ENCODE measurements at places on chromosomes 6 and 20.

- DNase-seq, result no peak
Observed at GRCh38 chr6:15905488-15906419, 223.1 kb upstream of the MYLIP start.

DNA sequence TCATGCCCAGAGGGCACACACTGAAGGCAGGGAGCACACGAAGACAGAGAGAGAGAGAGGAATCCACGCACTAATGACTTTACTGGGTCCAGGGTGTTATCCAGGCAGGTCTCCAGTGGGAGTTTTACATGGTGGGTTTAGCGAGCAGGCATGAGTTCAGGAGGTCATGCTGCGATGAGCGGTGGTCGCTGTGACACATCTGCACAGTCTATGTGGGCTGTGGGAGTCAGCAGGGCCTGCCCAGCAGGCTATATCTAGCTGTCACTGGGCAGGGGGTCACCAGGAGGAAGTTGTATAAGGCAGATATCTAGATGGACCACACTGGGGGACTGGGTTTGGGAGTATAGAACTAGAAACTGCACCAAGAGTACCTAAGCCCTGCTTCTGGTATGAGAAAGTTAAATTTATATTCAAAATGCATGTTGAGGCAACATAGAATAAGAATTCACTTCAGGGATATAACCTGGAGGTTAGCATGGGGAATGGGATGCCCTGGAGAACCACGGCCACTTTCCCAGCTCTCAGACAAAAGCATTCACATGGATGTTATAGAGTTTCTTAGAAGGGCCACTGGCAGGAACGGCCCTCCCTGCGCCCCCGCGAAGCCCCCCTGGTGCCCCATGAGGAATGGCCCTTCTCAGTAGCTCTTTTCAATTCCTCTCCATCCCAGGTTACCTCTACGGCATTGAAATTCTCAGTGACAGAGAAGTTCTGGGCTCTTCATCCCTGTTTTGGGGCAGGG, 113.9 kb downstream of the RNF144B start:
- DNase-seq, result no peak

GRCh38 chr20:63080411-63080810, 73.6 kb upstream of the BHLHE23 start:
- no peak for DNase-seq

DNA sequence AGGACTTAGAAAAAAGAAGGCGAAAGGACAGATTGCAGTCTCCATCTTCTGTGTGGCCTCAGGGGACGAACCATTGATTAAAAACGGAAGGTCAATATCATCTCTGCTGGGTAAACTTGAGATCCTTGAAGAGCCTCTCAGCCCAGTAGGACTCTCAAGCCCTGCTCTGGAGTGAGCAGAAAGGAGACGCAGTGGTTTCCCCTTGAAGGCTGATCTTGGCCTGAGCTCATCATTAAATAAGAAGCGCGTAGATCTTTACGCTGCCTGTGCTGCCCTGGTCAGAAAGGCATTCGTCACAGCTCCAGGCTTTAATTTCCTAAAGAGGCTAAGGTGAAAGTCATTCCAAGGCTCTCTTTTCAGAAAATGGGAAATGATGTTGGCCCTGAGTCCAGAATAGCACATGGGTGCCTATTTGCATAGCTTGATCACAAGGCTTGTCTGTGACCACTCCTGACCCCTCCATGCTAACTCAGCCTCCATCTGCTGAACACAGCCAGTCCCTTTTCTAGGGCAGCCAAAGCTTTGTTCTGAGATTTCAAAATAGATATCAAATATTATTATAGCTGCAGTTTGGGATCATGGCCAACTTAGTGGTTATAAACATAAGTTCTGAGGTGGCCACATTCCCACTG, 29.3 kb upstream of the XRN2 start:
- DNase-seq, result no peak

DNA sequence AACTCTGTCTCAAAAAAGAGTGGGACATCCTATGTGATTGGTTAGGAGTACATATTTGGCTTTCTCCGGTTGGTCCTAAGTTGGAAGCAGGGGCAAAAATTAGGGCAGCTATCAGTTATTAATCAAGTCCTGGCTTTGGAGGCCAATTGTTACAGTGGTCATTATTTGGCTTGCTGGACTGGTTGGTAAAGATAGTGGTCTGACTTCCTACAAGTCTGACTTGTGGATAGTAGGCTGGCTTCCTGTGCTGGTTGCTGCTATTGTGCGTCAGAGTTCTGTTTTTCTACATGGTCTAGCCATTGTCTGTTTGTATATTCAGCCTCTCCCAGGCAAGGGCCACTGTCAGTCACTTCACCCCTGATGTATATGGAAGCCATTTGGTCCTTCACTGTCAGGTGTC, 7.0 kb downstream of the ACOT8 start:
- no peak for DNase-seq

- DNase-seq, result no peak
Observed at GRCh38 chr20:48234951-48235350, 449.7 kb upstream of the SULF2 start.

- no peak for DNase-seq
Observed at GRCh38 chr20:2699775-2700413, 7.3 kb downstream of the EBF4 start.

- DNase-seq, result no peak
Observed at GRCh38 chr6:129989396-129989795, 29.0 kb upstream of the L3MBTL3 start.

DNA sequence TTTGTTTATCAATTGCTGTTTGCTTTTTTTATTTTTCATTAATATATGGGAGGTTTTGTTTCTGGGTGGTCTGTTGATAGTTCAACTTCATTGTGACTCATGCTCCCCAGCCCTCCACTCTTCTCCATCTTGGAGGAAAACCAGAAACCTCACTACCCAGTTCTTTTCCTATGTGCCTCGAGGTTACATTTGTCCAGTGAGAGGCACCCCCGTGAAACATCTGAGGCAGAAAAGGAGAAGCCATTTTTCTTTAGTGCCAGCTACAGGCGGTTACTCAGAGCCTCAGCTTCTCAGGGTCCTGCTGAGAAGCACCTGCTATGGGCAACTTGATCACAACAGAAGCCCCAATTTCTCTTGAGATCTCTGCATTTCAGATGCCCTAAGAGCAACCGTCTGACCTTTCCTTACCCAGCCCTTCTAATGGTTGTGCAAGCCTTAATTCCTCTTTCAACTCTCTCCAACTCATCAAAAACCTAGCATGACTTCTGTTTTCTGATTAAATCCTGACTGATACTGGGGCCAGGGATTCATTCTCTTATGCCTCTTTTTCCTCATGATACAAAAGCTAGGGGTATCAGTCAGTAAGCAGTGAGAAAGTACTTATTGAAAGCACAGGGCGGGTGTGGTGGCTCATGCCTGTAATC, 144.6 kb downstream of the ELOVL4 start:
- no peak for DNase-seq

DNA sequence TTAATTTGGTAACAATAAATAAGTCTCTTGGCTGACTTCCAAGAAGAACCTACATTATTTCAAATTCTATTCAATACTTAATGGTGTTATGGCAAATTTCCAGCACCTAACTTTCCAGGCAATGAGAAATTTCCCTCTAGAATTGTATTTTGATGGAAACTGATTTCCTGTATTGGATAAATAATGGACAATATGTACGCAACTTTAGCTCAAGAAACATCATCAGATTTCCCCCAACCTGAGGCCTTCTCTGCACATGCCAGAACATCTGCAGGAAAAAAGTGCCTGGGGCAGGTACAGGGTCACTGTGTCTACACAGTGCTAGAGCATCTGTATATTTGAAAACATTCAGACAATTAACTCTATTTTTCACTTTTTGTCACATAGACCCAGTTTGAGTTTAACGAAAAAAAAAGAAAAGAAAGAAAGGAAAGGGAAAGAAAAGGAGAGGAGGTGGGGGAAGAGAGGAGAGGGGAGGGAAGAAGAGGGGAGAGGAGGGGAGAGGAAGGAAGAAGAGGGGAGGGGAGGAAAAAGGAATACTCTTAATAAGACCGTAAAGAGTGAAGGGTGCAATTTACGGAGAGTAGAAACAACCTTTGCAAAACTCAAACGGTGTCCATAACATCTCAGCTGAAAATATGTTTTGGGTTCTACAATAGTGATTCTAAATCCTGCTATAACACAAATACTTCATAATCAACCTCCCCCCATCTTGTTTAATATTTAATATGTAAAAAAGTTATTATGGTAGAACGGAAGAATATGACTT, 130.0 kb downstream of the TSHZ2 start:
- no peak for DNase-seq

DNA sequence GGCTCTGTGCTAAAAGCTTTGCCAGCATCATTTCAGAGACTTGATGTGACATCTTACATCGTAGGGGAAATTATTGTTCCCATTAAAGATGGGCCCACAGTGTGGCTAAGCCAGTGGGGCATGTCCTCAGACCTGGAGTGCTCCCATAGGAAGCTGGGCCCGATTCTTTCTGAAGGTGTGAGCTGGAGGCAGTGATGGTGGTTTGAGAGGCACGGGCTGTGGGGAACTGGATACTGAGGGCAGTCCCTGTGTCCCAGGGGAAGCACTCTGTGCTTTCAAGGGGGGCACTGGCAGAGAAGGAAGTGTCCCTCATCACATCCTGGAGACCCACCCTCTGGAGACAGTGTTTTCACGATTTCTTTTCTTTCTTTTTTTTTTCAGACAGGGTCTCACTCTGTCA, 8.6 kb upstream of the FAM110A start:
- no peak for DNase-seq

DNA sequence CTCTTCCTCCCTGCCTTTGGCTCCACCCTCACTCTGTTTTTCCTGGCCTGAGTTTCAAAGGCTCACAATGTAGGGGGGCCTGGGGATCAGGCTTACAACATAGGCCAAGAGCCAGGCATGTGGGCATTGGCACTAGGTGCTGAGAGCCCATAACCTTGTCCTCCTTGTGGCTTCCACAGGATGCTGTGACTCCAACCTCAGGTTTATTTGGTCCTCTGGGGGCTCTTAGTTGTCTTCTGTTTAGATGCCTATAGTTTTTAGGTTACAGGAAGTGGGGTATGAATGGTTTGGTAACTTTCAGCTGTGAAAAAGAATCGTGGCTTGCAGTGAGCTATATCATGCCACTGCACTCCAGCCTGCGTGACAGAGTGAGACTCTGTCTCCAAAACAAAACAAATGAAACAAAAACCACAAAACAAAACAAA, 25.6 kb downstream of the MMP24 start:
- no peak for DNase-seq

DNA sequence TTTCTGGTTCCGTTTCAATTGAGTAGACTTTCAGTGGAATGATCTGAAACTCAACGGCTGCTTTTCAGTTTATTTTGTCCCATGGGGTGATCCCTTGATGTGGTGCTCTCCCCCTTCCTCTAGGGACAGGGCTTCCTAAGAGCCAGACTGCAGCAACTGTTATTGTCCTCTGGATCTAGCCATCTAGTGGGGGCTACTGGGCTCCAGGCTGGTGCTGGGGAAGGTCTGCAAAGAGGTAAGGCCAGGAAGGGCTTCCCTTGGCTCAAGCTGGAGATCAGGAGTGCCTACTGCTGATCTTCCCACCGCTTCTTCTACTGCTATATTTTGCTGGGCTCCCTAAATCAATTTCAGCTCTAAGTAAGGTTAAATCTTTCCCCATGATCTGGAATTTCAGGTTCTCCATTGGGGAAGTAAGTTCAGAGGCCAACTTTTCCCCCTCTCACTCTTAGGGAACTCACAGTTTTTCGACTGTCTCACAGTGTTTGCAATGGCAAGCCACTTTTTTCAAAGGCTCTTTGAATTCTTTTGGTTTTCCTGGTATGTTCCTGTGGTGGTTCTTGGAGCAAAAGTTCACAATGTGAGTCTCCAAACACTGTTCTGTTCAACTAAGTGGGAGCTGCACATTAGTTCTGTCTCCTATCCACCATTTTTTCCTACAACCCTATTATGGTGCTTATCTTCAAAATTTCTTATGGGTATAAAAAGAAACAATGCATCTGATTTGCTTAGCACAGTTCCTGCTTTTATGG, 286.2 kb upstream of the EXOC2 start:
- no peak for DNase-seq

DNA sequence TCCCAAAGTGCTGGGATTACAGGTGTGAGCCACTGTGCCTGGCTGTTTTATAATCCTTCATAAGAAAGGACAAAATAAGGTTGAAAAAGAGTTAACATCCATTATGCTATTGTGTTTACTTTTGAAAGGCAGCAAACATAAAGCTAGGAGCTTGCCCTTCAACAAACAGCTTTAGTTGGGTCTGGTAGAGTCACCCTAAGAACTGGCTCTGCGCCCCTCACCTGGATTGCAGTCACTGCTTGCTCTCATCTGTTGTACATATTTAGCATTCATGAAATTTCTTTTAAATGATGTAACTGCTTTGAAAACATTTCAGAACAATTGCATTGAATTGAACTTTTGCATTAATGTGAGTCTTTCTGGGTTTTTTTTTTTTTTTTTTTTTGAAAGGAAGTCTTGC, 38.9 kb downstream of the JARID2 start:
- DNase-seq, result no peak

DNA sequence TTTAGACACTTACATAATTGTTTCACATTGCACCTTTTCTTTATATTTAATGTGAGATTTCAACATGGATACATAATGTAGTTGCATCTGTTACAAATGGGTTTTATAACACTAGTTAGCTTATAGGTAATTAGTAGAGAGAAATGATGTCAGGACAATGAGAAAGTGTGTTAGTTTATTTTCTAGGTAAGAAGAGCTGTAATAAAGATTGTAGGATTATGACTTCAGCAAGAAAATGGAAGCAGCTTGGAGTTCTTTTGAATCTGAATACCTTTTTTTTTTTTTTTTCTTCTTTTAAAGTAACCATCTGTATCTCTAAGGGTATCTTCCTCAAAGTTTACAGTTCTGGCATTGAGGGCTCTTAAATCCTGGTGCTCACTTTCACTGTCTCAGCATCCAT, 35.3 kb downstream of the CD2AP start:
- DNase-seq, result no peak

DNA sequence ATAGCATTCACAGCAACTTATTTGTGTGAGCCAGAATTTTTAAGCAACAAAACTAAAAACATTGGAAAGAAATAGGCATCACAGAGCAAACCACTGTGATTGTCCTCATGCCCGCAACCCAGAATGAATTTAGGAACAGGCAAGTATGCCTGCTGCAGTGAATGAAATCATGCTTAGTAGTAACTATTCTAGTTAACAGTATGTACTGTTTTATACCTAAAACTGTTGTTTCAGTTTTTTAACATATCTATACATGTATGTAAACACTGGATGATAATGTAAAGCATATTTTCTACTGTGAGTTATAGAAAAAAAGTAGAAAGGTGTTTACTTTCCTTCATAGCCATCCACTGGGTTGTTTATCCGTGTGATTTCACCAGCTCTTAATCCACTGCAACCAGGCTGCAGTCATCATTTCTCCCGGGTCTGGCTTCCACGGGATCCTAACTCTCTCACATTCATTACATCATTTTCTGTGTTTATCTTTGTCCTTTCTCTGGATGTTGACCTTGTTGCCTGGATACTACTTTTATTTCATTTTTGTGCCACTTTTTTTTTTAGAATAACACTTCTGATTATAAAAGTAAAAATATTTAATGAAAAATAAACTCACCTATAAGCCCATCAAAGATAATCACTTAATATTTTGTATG, 3.6 kb upstream of the ARFGEF3 start:
- DNase-seq, result no peak

GRCh38 chr20:45347936-45348778, at the start of gene SDC4:
Gene SDC4 (minus strand): TSS chr20:45348424. CDS start chr20:45348384, 40 bp downstream.
- no peak for DNase-seq

Measured in fibroblast of skin of left quadriceps (primary cell).